ENCODE measurements at places on chromosomes 5 and 9.

DNA sequence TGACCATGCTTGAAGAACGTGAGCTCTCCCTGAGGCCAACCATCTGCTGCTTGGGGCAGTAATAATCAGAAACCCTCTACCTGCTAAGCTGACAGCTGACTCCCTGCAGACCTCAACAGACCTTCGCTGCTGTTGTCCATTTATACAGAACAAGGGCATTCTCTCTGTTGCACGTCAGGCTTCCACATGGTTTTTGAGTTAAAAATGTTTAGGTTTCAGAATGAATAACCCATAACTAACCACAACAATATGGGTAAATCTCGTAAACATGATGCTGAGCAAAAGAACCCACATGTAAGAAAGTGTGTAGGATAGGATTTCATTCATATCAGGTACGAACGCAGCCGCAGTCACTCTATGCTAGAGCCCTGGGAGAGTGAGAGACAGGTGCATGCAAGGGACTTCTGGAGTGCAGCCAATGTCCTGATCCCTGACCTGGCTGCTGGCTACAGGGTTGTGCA, 348.5 kb downstream of the MED10 start:
- no peak for DNase-seq

GRCh38 chr5:138109463-138110265, 25.8 kb downstream of the WNT8A start:
- peak; percentile 16 for DNase-seq

- no peak for DNase-seq
These were observed 513.7 kb downstream of the EBF1 start for GRCh38 chr5:158586054-158586453.

DNA sequence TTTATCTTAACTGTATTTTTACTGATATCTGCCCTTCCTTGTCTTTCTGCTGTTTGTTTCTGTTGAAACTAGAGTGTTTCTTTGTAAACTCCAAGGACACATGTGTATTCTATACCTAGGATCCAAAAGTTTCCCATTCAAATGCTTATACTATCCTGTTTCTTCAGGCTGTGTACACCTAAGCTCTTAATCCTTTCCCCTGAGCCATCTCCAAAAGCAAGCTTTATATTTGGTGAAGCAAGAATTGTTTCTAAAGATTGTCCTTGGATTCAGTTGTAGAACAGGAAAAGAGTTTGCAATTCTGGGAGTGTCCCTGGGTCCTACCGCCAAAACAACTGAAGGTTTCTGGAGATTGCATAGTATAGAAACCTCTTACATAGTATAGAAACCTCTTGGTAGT, 65.9 kb downstream of the CWC27 start:
- no peak for DNase-seq

DNA sequence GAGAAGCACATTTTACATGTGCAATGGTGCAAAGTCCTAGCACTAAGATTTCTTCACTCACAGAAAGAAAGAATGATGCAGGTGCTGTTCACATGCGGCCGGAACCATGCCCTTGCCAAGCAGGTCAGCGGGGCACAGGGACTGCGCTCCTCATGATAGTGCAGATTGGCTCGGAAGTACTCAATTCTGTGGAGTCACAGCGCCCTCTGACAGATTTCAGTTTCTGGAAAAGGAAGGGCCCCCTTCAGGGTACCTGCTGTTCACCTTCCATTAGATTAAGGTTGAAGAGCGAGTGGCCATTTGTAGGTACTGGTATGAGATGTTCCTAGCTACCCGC, 75.7 kb downstream of the TMC1 start:
- DNase-seq, result no peak

DNA sequence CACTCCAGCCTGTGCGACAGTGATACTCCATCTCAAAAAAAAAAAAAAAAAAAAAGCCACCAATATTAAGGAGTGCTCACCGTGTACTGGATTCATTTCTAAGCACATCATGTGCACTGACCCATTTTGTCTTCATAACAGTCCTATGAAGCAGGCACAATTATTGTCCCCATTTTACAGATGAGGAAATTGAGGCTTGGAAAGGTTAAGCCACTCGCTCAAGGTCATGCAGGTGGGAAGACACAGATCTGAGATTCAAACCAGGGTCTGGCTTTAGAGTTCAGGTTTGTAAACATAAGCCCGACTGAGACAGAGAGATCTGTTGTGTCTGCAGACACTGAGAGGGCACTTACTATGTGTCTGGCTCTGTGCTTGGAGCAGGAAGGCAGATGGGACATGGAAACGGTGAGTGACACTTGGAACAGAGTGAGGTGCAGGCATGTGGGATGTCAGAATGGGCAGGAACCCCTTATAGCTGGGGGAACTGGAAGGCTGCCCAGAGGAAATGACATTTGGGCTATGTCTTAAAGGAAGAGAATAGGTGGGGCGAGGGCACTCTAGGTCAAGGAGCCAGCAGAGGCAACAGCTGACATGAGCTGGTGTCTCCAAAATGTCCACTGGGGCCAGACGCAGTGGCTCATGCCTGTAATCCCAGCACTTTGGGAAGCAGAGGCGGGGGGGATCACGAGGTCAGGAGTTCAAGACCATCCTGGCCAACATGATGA, 69.9 kb downstream of the STK10 start:
- no peak for DNase-seq

- no peak for DNase-seq
These were observed 543.1 kb downstream of the CETN3 start for GRCh38 chr5:89866410-89866809.

DNA sequence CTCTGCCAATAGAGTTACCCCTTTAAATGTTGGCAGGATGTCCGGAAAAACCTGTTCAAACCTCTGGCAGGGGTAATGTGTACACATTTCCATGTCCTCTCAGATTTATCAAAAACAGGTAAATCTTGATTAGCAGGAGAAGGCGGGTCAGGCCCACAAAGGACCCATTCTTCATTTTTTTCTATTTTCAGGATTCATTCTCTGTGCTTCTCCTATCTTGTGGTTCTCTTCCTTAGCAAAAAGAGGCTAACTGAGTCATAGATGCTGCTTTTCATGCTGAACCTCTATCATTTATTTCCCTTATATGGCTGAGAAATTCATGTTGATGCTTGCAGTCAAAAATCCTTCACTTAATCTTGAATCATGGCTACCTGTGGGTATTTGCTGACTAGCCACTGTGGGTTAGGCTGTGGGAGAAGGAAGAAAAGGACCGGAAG, 112.7 kb upstream of the IQGAP2 start:
- no peak for DNase-seq

- DNase-seq, result no peak
These were observed 153.4 kb downstream of the TMEM161B start for GRCh38 chr5:88115211-88115610.

GRCh38 chr5:1827886-1828397, 26.7 kb downstream of the NDUFS6 start:
- DNase-seq, result no peak

- no peak for DNase-seq
These were observed 229.8 kb upstream of the IL12B start for GRCh38 chr5:159560088-159560487.

DNA sequence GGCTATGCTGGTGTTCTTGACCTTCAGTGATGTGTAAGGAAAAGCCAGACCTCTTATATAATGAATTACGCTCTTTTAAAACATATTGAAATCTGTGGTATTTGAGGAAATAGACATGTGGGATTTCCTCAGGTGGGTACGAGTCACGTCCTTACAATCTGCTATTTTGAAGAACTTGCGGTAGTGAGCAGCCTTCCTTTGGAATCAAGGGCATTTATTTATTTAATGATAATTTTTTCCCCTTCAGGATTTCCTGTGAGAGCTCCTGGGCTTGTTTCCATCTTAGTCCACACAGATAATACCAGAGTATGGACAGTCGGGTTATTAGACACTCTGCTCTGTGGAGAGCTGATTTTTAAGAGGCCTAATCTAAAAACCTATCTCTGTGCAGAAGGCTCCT, 167.9 kb downstream of the ARHGEF28 start:
- no peak for DNase-seq

DNA sequence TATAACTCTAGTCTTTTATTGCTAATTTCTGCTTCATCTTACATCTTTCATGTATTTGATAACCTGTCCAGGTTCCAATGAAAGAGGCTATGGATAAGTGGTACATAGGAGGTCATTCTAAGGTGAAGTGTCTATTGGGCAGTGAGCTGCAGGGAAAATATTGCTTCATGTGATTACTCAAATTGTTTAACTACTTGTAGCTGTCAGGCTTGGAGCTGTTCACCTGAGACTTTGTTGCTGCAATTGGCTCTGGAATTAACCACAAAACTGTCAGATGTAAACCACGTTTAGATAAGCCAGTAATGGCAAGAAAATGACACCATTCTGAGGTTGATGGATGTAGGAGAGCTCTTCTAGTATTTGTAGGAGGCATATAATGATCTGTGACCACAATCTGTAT, 26.0 kb downstream of the ADAMTSL1 start:
- no peak for DNase-seq

DNA sequence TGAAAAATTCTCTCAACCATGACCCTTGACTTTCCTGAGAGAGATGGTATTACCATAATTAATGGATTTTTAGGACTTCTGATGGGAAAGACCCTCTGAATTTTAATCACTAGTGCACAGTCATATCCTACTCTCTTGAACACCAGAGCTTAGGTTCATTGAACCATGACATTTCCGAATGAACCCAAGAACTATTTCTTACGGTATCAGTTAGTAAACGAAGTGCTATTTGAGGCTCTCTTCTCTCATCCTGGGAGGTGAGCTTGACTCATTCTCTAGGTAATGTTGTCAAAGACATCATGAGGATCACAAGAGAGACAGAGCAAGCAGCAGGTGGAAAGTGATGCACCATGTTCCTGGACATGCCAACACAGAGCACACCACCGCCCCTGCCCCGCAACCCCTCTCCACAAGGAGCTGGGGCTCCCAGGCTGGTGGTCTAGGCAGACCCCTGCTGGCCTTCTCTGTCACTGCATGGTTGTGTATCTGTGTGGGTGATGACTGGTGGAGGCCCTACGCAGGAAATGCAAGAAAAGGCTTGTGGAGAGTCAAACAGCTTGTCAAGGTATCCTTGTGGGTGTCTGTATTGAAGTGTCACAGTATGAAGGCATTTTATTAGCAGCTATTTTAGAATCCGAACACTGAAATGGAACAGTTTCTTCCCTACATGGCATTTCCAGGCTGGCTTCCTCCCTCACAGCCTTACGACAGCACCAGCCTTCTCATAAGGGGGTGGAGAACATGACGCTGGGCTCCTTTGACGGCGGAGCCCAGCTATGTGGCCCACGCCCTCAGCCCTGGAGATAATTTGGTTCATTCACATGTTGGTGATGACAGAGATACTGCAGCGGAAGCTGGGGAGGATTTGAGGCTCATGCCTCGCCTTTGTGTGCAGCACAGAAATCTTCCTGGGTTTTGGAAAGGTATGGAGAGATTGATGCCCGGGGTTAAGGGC, 297.6 kb downstream of the NTRK2 start:
- DNase-seq, result peak; percentile 51

- DNase-seq, result no peak
These were observed 252.0 kb upstream of the ISL1 start for GRCh38 chr5:51131266-51131665.

DNA sequence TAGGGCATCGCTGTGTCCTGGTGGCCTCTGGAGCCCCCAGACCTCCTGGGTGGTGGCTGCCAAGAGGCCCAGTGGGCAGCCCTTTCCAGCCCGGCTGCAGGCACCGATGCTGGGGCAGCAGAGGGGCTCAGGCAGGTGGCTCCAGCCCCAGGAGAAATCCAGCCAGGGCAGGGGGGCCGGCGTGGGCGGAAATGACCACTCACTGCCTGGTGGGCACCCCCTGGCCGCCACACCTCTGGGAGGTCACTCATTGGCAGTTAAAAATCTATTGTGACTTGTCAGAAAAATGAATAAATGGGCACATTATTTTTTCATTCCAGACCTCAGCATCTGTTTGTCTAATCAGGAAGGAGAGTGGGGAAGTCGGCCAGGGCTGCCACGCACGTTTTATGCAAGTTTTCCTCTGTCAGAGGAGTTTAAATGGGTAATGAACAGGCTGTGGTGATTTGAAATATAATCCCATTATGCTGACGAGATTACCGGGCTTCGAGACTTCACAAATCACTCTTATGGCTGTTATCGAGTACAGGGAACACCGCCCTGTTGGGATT, 171.9 kb downstream of the GAPVD1 start:
- DNase-seq, result no peak

GRCh38 chr5:28014779-28015178, 976.4 kb upstream of the CDH9 start:
- DNase-seq, result no peak
